ENCODE measurements at places on chromosomes 7 and 10.

- DNase-seq: no peak
These were observed 269.6 kb upstream of the LRGUK start for GRCh38 chr7:133857376-133858119.

- DNase-seq: no peak
These were observed 155.8 kb downstream of the OAT start for GRCh38 chr10:124262971-124263370.

- DNase-seq: no peak
These were observed 6.9 kb downstream of the ARMC3 start for GRCh38 chr10:22934726-22935125.

- no peak for DNase-seq
These were observed 71.2 kb upstream of the RPA3 start for GRCh38 chr7:7789551-7789988.

DNA sequence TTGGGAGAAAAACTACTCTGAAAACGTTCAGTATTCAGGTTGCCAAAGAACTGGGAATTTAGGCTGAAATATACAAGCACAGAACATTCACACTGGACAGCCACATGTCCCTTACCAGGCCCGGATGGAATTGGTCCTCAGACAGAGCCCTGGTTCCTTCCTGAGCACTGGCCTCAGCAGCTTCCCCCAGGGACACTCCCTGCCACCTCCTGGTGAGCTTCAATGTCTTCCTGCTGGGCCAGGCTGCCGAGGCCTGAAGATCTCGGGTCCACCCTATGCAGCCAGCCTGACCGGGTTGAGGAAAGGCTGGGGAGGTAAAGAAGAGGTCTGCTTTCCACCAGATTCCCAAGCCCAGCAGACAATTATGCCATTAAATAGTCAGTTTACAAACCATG, 24.8 kb downstream of the LEP start:
- DNase-seq: no peak

DNA sequence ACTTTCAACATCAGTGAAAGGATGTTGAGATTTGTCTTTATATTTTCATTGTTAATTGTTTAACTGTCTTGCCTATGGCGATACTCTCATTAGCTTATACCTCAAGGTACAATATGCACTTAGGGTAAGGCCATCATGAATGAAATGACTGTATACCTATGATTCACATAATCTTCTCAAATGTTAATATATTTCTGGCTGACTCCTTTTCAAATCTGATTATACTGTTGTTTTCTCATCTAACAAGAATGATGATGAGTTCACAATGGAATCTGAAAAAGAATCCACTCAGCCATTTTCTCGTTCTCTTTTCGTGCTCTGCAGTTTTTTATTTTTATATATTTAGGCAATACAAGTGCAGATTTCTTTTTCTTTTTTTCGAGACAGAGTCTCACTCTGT, 159.1 kb downstream of the ARHGAP12 start:
- no peak for DNase-seq

- no peak for DNase-seq
These were observed 50.7 kb upstream of the RHEB start for GRCh38 chr7:151570366-151570915.

GRCh38 chr10:59891936-59892335, 14.4 kb downstream of the CCDC6 start:
- no peak for DNase-seq

- no peak for DNase-seq
These were observed 283.7 kb downstream of the ZEB1 start for GRCh38 chr10:31602541-31603234.

DNA sequence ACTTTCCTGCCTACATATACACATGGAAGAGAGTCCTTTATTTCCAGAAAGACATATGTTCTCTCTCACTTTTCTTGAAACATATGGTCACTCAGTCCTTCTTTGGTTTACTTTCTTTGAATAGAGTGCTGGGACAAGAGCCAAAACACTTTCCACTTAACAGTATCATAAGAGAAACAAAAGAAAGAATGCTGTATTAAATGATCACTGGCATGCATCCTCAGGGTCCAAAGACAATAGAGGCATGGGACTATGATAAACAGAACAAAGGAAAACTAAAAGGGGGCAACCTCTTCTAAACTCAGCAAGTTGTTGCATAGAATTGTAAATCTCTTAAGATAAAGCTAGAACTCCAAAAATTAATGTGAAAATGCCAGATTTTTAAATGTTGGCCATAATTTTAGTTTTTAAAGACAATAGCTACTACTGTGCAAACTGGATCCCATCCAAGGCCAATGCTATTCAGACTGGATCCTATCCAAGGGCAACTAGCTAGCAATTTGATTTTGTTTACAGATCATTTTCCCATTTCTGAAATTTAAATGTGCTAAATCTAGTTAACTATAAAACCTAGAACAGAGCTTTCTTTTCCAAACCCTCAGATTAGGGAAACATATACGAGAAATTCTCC, 687.5 kb downstream of the SORCS3 start:
- DNase-seq: no peak

- DNase-seq: no peak
These were observed 27.4 kb downstream of the TAX1BP1 start for GRCh38 chr7:27767374-27767773.

DNA sequence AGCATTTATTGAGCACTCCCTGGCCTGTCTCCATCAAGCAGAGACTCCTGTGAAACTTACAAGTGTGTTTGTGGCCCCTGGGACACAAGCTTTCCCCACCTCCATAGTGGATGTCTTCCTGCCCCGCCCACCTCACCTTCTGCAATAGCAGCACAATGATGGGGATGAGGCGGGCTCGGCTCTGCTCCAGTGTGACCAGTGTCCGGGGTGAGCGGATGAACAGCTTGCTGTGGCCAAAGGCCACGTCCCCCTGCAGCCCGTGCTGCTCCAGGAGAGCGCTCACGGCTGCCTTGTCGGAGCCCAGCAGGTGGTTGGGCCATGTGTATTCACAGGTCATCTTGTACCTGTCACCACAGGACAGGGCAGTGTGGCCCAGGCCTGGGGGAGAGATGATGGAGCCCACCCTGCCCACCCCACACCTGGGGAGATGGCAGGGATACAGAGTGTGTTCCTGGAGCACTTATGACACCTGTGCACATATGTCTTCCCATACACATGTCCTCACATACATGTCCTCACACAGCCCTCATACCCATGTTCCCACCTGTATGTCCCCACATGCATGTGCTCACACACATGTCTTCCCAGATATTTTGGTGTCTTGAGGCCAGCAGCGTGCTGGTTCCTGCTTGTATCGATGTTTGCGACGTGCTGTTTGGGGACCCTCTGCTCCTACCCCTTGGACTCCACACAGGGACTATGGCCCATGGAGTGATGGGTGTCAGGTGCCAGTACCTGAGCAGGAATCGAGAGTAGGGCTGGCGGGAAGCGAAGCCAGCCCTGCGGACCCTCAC, 12.7 kb downstream of the MYO1G start:
- no peak for DNase-seq

DNA sequence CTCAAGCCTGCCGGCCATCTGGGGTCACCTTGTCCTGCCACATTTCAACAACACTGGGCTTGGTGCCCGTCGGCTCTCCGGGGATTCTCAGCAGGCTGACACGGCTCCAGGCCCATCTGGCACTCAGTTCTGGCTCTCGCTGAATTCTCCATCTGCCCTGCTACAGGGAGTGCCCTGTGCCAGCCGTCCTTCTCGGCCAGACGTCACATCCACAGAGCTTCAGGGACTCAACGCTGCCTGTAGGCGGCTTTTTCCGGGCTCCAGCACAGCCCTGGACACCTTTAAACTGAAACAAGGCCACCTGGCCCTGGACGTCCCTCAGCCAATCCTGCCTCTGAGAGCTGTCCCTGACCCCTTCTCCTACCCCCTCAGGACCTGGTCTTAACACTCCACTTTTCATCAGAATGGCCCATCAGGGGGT, 43.0 kb downstream of the TMEM130 start:
- DNase-seq: no peak

DNA sequence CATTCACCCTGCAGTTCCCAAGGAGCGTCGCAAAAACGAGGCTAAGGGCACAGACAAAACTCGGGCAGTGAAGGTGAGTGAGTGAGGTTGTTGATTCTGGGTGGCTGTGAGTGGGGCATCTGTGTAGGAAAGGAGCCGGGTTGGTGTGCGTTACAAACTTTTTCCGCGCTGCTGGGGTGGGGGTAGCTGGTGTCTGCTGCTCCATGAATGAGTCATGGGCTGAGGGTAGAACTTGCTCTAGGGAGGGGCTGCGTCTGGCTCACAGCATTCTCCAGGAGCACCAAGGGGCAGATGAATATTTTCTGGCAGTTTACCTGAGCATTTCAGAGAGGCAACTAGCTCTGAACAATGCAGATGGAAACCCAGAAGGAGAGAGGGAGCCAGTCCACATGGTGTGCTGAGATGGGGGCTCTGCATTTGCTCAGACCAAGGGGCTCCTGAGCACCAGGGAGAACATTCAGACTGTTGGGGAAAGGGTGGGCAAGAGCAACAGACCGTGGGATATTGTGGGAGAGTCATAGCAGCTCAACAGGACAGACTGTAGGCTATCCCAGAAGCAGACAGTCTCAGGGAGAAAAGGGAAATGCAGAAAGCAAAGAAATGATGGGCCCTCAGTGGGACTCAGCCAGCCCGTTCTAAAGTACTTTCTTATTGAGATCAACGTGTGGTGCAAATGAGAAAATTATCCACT, 18.8 kb downstream of the NOBOX start:
- no peak for DNase-seq

DNA sequence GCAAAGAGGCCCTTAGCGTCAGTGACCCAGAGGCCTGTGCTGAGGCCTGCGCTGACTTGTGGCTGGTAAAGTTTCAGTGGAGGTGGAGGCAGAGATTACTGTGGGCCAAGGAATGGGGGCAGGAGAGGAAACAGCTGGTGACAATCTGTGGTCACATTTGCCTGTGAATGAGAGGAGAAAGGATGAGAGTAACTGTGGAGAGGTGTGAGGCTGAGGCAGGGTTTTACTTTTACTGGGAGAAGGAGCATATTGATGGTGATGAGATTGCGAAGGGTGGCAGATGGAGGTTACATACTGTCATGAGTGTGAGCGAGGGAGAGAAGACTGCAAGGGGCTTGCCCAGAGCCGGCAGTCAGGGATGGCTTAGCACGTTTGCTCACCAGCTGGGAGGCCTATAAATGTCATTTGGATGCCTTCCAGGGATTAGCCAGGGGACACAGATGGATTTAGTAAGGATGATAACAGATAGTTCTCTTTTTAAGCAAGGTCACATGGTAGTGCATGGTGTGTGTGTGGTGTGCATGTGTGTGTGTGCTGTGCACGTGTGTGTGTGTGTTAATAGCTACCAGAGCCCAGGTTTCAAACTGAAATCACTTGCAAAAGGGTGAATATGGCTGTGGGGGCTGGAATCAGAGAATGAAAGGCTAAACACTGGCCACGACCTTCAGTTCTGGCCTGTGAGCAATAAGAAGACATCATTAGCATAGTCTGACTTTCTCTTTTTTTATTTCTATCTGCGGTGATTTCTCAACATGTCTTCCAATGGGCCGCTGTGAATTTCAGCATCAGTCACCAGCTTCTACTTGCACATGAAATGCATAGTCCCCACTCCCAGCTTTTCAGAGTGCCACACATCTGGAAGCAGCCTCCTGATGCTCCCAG, 291.5 kb upstream of the ZNF32 start:
- no peak for DNase-seq

GRCh38 chr10:13559124-13559700, 27.6 kb upstream of the PRPF18 start:
- no peak for DNase-seq

DNA sequence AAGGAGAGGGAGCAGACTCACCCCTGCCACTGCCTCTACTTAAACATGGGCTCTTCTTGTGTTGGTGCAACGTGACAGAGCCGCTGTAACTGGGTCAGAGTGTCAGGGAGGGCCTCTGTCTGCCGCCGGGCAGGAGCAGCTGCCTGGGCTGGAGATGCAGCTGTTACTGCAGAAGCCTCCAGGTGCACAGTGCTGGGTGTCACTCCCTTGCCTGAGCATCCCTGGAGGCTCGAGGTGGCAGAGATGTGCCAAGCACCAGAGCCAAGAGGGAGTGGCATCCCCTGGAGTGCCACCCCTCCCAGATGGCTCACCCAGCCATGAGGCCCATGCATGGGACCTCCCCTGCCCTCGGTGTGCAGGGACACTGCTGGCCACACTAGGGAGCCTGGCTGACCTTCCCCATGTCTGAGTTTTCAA, 145.7 kb downstream of the PRPF18 start:
- no peak for DNase-seq

DNA sequence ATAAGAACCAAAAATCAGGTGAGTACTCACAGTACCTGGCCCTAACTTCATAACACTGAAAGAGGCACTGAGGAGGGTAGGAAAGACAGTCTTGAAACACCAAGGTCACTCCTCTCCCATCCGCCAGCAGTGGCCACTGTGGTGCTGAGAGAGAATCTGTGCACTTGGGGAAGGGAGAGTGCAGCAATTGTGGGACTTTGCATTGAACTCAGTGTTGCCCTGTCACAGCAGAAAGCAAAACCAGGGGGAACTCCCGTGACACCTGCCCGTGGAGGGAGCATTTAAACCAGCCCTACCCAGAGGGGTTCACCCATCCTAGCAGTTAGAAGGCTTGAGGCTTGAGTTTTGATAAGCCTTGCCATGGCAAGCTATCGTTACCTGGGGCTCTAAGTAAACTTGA, 35.2 kb upstream of the MAP3K8 start:
- DNase-seq: no peak

- no peak for DNase-seq
These were observed 114.5 kb upstream of the TRIM24 start for GRCh38 chr7:138345567-138345966.

- DNase-seq: no peak
These were observed 172.2 kb downstream of the C7orf25 start for GRCh38 chr7:42739638-42740037.

GRCh38 chr7:157617401-157617800, 280.6 kb downstream of the DNAJB6 start:
- DNase-seq: no peak

DNA sequence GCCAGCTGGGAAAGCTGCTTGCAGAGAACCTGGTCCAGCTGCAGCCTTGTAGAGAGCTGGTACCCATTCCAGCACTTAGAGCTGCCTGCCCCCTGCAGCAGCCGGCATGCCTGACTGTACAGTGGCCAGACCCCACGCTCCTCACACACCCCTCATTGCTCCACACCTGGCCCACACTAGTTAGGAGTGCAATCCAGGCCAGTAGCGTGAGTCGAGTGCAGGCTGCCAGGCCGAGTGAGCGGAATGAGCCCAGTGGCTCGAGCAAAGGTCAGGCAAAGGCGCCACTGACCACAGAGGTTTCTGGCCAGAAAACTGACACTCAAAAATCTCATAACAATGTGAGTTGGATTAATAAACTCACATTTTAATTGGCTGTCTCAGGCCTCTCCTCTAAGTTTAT, 921.7 kb upstream of the KCND2 start:
- no peak for DNase-seq

DNA sequence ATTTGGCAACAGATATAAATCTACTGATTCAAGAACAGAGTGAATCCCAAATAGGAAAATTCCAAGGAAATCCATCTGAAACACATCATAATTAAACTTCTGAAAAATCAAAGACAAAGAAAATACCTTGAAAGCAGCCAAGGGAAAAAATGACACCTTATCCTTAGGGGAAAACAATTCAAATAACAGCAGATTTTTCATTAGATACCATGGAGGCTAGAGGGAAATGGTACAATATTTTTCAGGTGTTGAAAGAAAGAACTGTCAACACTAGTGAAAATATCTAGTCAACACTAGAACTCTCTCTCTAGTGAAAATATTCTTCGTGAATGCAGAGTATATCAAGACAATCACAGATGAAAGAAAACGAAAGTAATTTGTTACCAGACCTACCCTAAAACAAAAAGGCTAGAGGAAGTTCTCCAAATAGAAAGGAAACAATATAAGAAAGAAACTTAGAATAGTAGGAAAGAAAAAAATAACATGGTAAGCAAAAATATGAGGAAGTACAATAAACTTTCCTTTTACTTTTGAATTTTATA, 5.7 kb upstream of the FAM241B start:
- DNase-seq: no peak

- DNase-seq: no peak
These were observed 106.2 kb upstream of the INHBA start for GRCh38 chr7:41809116-41809515.

All from stimulated activated CD8-positive, alpha-beta memory T cell treated with anti-CD3 and anti-CD28 coated beads, Interleukin-7, amount 100 ng/mL, for 1 hour (primary cell).